ENCODE measurements at places on chromosomes 11 and 22. TPM values are rescaled to one million over a fixed set of nuclear protein-coding genes. Genes with fewer than 3 reads are reported as not detected.

Gene ANO3
- total RNA-seq, result 0.19 TPM

Gene CNIH2
- total RNA-seq, result not detected

Gene GSTP1
- 1,871 TPM for total RNA-seq

Gene CATSPER1
- total RNA-seq, result not detected

Gene OR6T1
- not detected for total RNA-seq

Gene ST14
- 95.0 TPM for total RNA-seq

Gene NPAS4
- total RNA-seq, result not detected

Gene P2RY2
- 3.2 TPM for total RNA-seq

Gene THY1
- total RNA-seq, result 0.52 TPM

Gene TRPM5
- not detected for total RNA-seq

Gene RIC3
- 20.2 TPM for total RNA-seq

Gene KCNE3
- 2.0 TPM for total RNA-seq

Gene MOB2
- 93.5 TPM for total RNA-seq

Gene VPREB3
- not detected for total RNA-seq

Gene IL18
- total RNA-seq, result 295 TPM

Gene OR8G1
- not detected for total RNA-seq

Gene HEPHL1
- 6.6 TPM for total RNA-seq

Gene BDNF
- 1.4 TPM for total RNA-seq

Gene KRTAP5-8
- 1.1 TPM for total RNA-seq

Gene SELENOH
- total RNA-seq, result 125 TPM

Gene NUCB2
- total RNA-seq, result 20.3 TPM

Gene MMP12
- not detected for total RNA-seq

Gene SYT9
- not detected for total RNA-seq

Gene DRD4
- total RNA-seq, result 2.0 TPM

Gene IGSF22
- 0.34 TPM for total RNA-seq

Gene GRAMD1B
- total RNA-seq, result 1.5 TPM

Gene CARD18
- 13.4 TPM for total RNA-seq

Gene C11orf65
- not detected for total RNA-seq

Gene KCNJ1
- total RNA-seq, result 0.88 TPM

Gene PVALB
- not detected for total RNA-seq

Gene CBX7
- 71.1 TPM for total RNA-seq

Gene HORMAD2
- not detected for total RNA-seq

Gene PANX2
- 1.4 TPM for total RNA-seq

Gene BIK
- total RNA-seq, result 2.6 TPM

Gene FADS2
- total RNA-seq, result 540 TPM

Gene ATM
- 18.4 TPM for total RNA-seq

Gene ABCC8
- total RNA-seq, result not detected

Gene LIF
- 11.8 TPM for total RNA-seq

Gene TNNT3
- 6.6 TPM for total RNA-seq

Gene TMA7B
- total RNA-seq, result not detected

Gene LBHD1
- 2.6 TPM for total RNA-seq

Gene SCUBE2
- 12.8 TPM for total RNA-seq

Gene OTOG
- not detected for total RNA-seq

Gene KRTAP5-7
- not detected for total RNA-seq

Gene SERHL2
- 15.5 TPM for total RNA-seq

Gene MYOD1
- not detected for total RNA-seq

Gene CHADL
- 10.7 TPM for total RNA-seq

Gene OSBP2
- 11.9 TPM for total RNA-seq

Gene CCDC73
- total RNA-seq, result not detected

Gene IL17REL
- not detected for total RNA-seq

All from lower leg skin (tissue), 4 donors.